ENCODE measurements at places on chromosomes 12 and 14.

GRCh38 chr14:32254952-32255679 is 52.0 kb upstream of the RNU6-8 start:
- peak; percentile 58 for DNase-seq

GRCh38 chr14:105414456-105415371 is 4.9 kb upstream of the MTA1 start:
- DNase-seq = peak; percentile 62

GRCh38 chr12:25397001-25397400 is 146.3 kb upstream of the KRAS start:
- no peak for DNase-seq

DNA sequence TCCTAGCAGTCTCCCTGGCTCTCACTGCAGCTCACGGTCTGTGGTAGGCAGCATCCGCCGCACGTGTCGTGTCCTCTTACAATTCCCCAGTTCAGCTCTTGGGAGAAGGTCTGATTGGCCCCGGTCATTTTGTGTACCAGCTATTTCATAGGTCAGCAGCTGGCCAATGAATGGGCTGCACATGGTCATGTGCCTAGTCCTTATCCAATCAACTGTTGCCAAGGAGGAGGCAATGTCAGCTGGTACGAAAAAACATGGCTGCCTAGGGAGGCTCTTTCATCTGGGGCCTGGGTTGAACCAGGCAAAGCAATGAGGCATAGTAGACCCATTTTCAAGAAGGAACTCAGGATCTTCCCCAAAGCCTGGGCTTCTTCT is 46.1 kb downstream of the RNFT2 start:
- DNase-seq = no peak

DNA sequence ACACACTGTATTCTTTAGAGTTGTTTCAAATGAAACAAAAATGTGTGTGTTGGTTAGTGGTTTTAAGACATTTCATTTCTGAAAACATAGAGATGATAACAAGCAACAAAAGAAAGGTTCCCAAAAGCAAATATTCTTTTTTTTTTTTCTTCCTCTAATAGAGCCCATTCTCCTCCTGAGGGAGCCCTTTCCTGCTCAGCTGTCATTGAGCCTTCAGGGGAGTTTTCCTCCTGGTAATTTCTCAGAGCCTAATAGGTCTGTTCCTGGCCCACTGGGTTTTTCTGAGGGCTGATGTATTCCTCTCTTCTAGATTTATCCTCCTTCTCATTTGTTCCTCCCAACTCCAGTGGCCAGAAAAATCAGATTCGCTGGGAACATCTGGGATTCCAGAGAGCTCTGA is 654.5 kb downstream of the NOVA1 start:
- no peak for DNase-seq

- DNase-seq = no peak
These were observed 10.4 kb upstream of the RMST start for GRCh38 chr12:97452230-97452629.

GRCh38 chr14:61420326-61420725 is 98.9 kb downstream of the PRKCH start:
- no peak for DNase-seq

GRCh38 chr12:106724116-106724515 is 50.4 kb upstream of the RIC8B start:
- DNase-seq = no peak

- no peak for DNase-seq
These were observed 102.6 kb upstream of the KRR1 start for GRCh38 chr12:75613981-75614380.

DNA sequence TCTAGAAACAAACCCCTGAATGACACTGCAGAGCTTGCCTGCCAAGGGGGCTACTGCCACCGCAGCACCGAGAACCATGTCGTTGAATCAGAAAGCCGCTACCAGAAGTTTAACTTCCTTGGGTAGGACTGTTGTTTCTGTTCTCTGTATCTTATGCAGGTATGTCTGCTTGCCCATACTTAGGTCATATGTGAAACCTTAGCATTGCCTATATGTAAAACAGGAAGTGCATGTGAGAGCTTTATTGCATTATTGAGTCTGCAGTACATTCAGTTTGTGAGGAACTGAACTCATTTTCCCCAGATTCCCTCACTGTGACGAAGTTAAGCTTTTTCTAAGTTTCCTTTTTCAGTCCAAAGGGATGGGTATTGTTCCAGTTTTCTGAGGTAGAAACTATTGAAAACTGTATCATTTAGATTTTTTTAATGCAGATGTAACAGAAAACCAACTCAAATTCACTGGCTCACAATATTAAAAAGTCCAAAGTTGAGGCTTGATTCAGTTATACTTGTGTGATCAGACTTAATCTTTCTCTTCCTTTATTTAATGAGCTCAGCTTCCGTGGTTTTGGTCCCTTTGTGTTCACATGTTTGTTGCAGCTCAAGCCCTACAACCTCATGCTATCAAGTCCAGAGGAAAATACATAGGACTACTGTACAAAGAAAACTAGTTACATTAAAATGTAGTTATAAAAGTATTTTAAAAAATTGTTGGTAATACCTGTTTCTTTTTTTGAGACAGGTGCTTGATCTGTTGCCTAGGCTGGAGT is 6.9 kb downstream of the FBXO34 start:
- DNase-seq = no peak

GRCh38 chr12:69529021-69529420 is 56.2 kb upstream of the CCT2 start:
- no peak for DNase-seq

DNA sequence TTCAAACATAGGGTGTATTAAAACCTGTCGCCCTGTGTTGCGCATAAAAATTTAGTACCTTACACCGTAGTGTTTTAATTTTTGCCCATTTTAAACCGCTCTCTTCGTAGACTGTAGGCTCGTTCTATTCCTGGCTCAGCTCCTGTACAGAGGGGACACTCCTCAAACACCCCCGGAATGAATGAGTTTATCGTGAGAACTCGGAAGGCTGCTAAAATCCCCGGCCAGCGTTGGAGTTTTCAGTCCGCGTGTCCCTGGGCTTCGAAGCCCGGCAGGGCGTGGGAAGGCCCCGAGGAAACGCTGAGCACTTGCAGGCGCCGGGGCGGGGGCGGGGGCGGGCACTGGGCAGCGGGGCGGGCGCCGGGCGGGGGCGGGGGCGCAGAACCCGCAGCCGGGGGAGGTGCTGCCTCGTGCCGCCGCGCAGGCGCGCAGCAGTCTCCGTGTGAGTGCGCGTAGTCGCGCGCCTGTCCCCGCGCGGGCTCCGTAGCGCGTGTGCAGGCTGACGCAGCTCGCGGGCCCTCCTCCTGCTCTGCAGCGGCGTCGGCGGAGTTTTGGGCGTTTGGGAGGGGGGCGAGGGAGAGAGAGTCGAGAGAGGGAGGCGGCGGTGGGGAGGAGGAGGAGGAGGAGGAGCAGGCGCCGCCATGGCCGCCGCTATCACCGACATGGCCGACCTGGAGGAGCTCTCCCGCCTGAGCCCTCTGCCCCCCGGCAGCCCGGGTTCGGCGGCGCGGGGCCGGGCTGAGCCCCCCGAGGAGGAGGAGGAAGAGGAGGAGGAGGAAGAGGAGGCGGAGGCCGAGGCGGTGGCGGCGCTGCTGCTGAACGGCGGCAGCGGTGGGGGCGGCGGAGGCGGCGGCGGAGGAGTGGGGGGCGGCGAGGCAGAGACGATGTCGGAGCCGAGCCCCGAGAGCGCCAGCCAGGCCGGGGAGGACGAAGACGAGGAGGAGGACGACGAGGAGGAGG is at the start of gene AEBP2:
TSS of gene AEBP2 (plus strand) at position 434 of the 960 bp plus-strand sequence. CDS start at position 642, 208 bp downstream.
- peak; percentile 90 for DNase-seq

DNA sequence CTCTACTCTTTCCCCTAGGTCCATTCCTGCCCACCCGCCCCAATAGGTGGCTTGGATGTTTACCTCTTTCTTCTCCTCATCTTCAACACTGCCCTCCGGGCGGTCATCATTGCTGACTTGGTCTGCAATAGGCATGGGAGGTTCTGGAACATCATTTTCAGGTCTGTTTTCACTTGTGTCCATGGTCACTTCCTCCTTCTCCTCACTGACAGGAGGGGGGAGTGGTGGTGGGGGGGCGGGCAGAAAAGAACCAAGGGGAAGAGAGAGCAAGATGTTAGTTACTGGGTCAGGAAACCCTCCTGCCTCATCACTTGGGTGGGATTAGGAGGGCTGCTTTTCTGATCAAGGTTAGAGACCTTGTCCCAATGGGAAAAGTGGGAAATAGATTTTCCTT is 12.1 kb upstream of the CDH24 start:
- DNase-seq = no peak

DNA sequence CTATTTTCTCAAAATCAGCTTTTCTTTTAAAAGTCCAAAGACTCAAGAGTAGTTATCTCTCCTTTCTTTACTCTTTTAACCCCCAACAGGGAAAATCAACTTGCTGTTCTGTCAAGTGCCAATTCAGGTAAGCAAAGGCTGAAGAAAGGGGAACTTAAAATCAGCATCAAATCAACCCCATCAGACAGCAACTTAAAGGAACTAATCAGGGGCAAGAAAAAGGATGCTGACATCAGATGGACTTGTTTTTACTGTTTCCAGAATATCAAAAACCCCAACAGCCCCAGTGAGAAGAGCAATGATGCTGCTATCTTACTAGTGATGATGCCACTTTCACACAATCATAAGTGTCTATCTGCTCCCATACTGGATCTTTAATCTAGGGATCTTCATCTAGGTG is 3.4 kb downstream of the BAZ2A start:
- peak; percentile 35 for DNase-seq

- no peak for DNase-seq
These were observed 310.1 kb downstream of the SYT1 start for GRCh38 chr12:79174626-79175025.

DNA sequence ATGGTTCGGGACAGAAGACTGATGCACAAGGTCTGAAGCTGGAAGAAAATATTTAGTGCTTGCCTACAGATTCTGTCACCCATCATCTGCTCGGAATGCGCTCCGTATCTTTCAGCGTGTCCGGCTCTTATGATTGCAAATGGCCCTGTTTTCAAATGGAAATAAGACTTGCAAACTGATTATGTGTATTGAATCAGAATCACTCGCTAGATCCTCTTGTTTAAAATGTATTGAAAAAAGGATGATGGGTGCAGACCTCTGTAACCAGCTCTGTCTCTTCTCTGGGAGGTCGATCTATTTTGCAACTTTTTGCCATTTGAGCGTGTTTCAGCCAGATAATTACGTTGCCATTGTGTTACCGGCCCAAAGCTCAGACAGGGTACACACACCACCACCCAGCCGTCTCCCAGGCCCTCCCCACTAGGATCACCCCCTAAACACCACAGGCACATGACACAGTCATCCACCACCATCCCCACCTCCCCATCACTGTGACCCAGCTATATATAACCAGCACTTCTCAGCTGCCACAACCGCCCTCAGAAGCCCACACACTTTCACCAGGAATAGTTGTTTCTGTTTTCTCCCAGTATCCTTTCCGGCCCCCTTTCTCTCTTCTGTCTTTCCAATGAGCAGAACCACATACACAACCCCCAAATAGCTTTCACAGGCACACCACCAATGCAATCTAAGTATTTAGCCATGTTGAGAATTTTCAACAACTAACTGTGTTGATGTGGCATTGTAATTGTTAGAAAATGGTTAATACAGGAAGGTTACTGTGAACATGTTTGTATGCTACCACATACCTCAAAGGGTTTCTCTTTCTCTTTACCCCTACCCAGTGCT is 10.7 kb downstream of the NKX2-1 start:
- no peak for DNase-seq

- no peak for DNase-seq
These were observed 170.6 kb upstream of the PWP1 start for GRCh38 chr12:107514887-107515445.

DNA sequence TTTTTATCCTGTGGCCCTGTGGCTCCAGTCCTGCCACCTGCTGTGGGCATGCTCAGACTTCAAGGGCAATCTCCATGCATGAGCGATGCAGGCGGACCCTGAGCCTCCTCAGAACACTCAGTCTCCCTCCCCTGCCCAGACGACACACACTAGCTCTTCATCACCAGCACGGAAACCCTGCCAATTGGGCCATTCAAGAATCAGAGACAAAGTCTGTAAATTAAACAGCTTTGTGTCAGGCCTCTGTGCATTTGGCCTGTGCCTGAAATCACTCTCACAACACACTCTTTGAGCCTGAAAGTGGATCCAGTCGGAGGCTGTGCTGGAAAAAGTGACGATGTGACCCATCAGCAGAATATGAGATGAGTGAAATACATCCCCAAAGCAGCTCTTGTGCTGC is 12.5 kb downstream of the POU6F1 start:
- DNase-seq = no peak

DNA sequence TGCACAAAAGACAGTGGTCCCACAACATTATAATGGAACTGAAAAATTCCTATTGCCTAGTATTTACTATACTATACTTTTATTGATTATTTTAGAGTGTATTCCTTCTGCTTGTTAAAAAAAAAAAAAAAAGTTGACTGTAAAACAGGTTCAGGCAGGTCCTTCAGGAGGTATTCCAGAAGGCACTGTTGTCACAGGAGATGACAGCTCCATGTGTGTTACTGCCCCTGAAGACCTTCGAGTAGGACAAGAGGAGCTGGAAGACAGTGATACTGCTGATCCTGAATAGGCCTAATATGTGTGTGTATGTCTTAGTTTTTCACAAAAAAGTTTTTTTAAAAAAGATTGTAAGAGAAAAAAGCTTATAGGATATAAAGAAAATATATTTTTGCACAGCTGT is 12.3 kb downstream of the UBE2N start:
- no peak for DNase-seq

DNA sequence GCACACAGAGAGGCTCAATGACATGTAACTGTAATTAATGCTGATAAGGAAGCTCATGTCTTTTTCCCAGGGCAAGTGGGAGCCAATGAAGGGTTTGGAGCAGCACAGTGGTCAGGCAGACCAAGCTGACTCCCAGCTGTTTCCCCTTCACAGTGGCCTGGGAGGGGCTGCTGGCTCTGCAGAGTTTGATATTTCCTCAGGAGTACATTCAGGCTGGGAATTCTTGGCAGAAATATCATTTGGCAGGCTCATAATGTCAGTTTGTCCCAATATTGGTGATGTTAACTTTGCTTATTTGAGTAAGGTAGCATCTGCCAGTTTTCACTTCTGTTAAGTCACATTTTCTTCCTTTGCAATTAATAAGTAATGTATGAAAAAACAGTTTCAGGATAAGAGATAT is 247.0 kb downstream of the EMP1 start:
- DNase-seq = no peak

- no peak for DNase-seq
These were observed 31.1 kb upstream of the EIF5 start for GRCh38 chr14:103302966-103303365.

DNA sequence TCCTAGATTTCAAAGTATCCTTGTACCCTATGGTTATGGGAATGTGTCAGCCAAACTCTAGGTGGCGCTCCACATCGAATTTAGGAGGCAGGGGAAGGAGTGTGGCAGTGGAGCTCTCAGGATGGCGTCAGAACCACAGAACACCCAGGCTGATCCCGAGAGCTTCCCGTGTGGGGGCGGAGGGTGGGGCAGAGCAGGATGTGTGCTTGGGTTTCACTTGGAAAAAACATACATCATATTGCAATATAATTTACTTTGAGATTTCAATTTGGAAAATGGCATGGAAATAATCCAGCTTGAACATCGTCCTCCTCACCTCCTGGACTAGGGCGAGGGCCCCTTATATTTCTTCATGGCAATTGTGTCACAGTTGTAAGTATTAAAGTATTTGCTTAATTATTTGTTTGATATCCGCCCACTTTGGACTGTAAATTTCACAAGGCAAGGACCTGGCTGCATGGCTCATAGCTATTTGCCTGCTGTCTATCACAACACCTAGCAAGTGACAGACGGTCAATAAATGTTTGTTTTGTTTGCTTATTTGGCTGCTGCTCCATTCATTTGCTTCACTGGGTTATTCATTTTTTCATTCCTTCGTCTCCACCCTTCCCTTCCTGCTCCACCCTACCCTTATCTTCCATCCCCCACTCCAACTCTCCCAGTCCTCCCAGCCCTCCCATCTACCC is 221.5 kb upstream of the HMGA2 start:
- no peak for DNase-seq
